Epithelial cell of alveolus of lung (primary cell): ENCODE measurements at places on chromosomes 12 and 14. TPM values are rescaled to one million over a fixed set of nuclear protein-coding genes. Genes with fewer than 3 reads are reported as not detected.

The SMIM41 gene
- 0.13 and 50.8 TPM in 2 replicates for total RNA-seq

The ALG10B gene
- total RNA-seq, result 2.3 and 9.6 TPM in 2 replicates

The KCNC2 gene
- total RNA-seq, result not detected in 2 replicates

The KLRC3 gene
- total RNA-seq, result 0.39 TPM in 1 of 2 replicates, not detected in the other

The SLC6A12 gene
- not detected in 2 replicates for total RNA-seq

The KCNK13 gene
- 0.13 TPM in 1 of 2 replicates, not detected in the other for total RNA-seq

The LRP6 gene
- total RNA-seq, result 11.6 and 18.5 TPM in 2 replicates

The IRAK3 gene
- total RNA-seq, result 16.0 and 20.9 TPM in 2 replicates

The NRXN3 gene
- total RNA-seq, result under 0.01 and 1.8 TPM in 2 replicates

The KLHL33 gene
- total RNA-seq, result 0.13 TPM in 1 of 2 replicates, not detected in the other

The BLTP3B gene
- total RNA-seq, result 16.3 and 19.1 TPM in 2 replicates

The HPD gene
- total RNA-seq, result 0.52 and 1.5 TPM in 2 replicates

The B4GALNT3 gene
- total RNA-seq, result 0.91 TPM in 1 of 2 replicates, not detected in the other

The TSPAN11 gene
- total RNA-seq, result 2.1 and 11.8 TPM in 2 replicates

The DIO2 gene
- total RNA-seq, result 1.4 and 4.2 TPM in 2 replicates

The SMCO2 gene
- total RNA-seq, result not detected in 2 replicates

The TEAD4 gene
- 16.2 and 36.0 TPM in 2 replicates for total RNA-seq

The SLC11A2 gene
- 20.4 and 29.5 TPM in 2 replicates for total RNA-seq
